ENCODE measurements at places on chromosomes 6 and 20. TPM values are rescaled to one million over a fixed set of nuclear protein-coding genes. Genes with fewer than 3 reads are reported as not detected.

The TP53INP2 gene
- total RNA-seq = 2.8 TPM

The ANGPT4 gene
- 0.02 TPM for total RNA-seq

The TMEM151B gene
- total RNA-seq = not detected

The AAR2 gene
- total RNA-seq = 50.1 TPM

The ANKRD66 gene
- total RNA-seq = not detected

The TASP1 gene
- total RNA-seq = 8.3 TPM

The SIRPD gene
- not detected for total RNA-seq

The KIF6 gene
- total RNA-seq = 2.9 TPM

The ASIP gene
- total RNA-seq = not detected

The PSORS1C1 gene
- 0.64 TPM for total RNA-seq

The SNAP25 gene
- 2.9 TPM for total RNA-seq

The METTL24 gene
- not detected for total RNA-seq

The C20orf202 gene
- total RNA-seq = not detected

The RNF39 gene
- 0.06 TPM for total RNA-seq

The SDCBP2 gene
- 1.1 TPM for total RNA-seq

DNA sequence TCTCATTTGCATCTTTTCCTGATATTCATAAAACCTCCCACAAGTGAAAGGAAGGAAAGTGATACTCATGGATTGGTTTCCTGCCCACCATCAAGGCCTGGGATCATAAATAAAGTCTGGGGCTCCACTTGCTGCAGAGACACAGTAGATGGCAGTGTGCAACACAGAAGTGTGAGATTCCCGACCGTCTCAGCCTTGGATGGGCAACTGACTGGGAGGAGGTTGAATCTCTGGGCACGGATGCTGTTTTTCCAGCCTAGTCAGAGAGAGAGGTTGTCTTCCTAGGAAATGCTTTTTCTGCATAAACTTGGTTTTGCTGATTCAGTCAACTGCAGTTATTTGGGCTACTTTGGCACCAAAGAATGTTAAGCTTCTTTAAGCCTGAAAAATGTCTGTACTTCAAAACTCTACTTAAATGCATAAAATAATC is 9.9 kb upstream of the RFPL4B start:
- DNase-seq = peak; percentile 79

DNA sequence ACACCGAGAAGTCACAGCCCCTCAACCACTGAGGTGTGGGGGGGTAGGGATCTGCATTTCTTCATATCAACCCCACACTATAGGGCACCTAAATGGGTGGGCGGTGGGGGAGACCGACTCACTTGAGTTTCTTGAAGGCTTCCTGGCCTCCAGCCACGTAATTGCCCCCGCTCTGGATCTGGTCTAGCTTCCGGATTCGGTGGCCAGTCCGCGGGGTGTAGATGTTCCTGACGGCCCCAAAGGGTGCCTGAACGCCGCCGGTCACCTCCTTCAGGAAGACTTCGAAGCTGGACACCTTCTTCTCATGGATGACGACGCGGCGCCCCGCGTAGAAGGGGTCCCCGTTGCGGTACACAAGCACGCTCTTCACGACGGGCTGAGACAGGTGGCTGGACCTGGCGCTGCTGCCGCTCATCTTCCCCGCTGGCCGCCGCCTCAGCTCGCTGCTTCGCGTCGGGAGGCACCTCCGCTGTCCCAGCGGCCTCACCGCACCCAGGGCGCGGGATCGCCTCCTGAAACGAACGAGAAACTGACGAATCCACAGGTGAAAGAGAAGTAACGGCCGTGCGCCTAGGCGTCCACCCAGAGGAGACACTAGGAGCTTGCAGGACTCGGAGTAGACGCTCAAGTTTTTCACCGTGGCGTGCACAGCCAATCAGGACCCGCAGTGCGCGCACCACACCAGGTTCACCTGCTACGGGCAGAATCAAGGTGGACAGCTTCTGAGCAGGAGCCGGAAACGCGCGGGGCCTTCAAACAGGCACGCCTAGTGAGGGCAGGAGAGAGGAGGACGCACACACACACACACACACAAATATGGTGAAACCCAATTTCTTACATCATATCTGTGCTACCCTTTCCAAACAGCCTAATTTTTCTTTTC is at the start of gene DCDC2:
Gene DCDC2 (minus strand): TSS at position 724 of the 883 bp plus-strand sequence. CDS start 309 bp downstream, at position 415.
- DNase-seq = no peak

GRCh38 chr6:109762166-109762565 is 71.1 kb downstream of the FIG4 start:
- DNase-seq = no peak

DNA sequence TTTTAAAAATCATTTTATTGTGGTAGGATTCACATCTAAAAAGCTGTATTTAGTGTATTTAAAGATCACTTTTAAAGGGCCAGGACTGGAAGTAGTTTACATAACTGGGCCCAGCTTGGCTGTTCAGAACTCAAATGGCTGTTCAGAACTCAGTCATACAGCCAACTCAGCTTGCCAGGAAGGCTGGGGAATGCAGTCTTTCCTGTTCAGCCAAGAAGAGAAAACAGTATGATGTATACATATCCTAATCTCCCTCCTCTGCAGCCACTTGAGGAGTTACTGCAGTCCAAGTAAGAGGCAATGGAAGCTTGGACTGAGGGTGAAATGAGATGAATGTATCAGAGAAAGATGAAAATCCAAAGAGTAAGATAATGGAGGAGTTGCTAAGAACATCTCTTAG is 24.6 kb downstream of the DSTN start:
- no peak for DNase-seq

- DNase-seq = no peak
Measured at GRCh38 chr6:111070105-111071005, 16.9 kb upstream of the SLC16A10 start.

GRCh38 chr6:2204272-2204671 is 41.1 kb downstream of the GMDS start:
- no peak for DNase-seq

GRCh38 chr6:68233623-68234022 is 401.5 kb upstream of the ADGRB3 start:
- DNase-seq = peak; percentile 41

DNA sequence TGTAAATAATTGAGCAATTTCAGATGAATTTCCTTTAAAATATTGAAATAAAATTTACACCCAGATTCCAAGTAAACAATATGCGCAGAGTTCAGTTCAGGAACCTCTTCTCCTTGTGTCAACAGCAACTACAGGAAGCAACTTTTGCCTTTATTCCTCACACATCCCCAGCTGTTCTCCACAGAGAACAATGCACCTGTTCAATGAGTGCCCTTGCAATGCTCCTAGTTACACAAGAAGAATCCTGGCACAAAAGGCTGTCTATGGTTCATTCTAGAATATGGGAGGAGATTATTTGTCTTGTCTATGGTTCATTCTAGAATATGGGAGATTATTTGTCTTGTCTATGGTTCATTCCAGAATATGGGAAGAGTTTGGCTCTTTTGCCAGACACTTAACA is 454.9 kb downstream of the BTBD3 start:
- no peak for DNase-seq

DNA sequence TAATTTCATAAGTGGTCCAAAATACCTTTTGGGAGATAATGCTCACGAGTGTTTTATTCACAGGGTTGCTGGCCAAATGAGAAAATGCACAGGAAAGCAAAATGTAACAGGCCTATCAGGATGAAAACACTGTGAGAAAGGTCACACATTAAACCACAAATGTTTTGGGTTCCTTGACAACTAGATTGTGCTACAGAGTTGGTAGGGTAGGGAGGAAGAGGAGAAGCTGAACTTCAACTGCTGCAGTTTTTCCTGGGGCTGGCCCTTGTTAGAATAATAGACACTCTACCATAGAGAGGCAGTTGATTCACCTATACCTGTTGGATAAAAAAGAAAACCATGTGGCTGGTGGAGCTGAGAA is 28.1 kb upstream of the PAQR8 start:
- DNase-seq = peak; percentile 28

DNA sequence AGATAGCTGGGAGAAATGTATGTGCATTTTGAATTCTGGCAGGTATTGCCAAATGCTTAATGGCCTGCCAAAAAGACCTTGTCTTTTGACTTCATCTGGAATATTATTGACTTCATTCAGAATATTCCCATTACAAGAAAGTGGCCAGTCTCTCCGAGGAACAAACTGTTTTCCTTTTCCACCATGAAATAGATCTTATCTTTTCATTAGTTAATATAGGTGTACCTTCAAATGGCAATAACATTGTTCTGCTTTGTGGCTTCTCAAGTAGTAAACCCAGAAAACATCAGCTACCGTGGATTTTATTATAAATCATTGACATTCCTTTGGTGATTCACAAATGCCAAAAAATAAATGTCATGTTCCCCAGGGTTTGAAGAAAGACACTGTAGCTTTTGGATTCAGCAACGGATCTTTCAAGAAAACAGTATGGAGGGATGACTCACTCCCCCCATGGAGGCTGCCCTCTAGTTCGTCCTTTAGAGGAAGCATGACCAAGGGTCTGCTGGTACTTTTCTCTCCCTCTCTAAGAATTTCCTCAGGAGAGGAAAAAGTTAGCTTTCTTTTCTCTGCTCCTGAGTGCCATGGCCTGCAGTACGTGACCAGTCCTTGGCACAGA is 1.1 kb upstream of the RNF182 start:
- peak; percentile 69 for DNase-seq

GRCh38 chr20:4120921-4121321 is 105.6 kb upstream of the RNF24 start:
- DNase-seq = no peak

GRCh38 chr6:117550618-117551242 is 51.6 kb downstream of the GOPC start:
- DNase-seq = no peak

DNA sequence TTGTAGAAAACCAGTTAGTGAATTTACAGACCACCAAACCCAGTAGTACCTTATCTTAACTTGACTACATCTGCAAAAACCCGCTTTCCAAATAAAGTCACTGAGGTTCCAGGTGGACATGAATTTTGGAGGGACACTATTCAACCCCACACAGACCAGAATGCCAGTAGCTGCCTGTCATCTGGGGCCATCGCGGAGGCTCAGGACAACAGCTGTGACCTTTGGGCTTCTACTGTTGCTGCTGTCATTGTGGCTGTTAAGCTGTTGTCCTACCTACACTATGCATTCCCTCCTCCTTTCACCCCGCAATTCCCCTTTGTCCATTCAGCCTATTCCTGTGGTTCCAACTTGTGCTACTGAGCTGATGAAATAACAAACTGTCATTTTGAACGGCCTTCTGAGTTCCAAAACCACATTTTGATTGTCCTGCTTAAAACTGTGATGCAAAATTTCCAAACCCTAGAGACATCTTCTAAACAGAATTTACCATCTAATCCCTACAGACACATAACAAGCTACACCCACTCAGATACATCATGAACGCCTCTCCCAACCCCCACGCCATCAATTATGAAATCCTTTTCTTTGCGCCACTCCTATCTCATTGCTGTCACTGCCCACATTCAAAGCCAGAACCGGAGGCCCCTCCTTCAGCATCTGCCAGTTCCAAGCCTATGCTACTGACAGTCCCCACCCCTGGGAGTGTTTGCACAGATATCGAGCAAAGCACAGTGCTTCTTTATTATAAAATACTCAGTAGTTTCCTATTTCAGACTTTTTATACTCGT is 125.0 kb downstream of the C6orf118 start:
- DNase-seq = no peak

- DNase-seq = peak; percentile 81
Measured at GRCh38 chr6:56683882-56684281, 41.2 kb upstream of the DST start.

- no peak for DNase-seq
Measured at GRCh38 chr20:53814060-53814459, 220.4 kb upstream of the ZNF217 start.

- DNase-seq = no peak
Measured at GRCh38 chr6:34035161-34035560, 110.7 kb downstream of the GRM4 start.

GRCh38 chr6:118912646-118913045 is 18.7 kb downstream of the ASF1A start:
- no peak for DNase-seq

GRCh38 chr20:50794181-50794845 is 548 bp upstream of the BCAS4 start:
- no peak for DNase-seq

- no peak for DNase-seq
Measured at GRCh38 chr20:60986506-60987156, 265.4 kb upstream of the CDH4 start.

GRCh38 chr6:7260291-7261031 is 52.5 kb downstream of the SSR1 start:
- DNase-seq = no peak

DNA sequence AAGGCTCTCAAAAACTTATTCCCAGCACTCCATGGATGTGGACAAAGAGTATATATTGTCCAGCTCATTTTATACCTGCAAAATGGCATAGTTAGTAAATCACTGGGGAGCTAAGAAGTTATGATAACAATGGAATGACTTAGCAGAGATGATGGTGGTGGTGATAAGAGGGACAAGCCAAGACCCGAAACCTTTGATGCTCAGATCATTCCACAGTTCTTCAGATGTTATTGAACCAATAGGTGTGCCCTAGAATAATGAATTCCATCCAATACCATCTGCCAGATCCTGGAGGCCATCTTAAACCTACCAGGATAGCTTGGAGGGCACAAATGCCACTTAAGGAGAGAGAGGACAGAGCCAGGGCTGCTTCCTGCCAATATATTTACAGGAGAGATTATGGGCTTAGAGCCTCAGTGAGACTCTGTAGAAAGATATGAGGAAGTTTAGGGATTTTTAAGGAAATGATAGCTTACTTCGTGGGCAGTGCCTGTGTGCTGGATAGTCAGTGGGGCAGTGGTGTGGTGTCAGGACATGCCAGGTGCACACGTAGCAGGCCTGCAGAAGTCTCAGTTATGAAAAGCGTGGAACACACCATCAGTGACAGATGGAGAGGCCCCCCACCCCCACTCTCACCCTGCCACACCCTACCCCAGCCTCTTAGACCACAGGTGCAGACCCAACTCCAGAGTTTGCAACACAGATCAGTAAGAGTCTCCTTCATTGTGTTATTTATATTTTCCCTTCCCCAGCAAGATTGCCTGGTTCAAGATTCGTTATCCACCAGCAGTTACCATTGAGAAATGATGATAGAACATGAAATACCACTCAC is 209.7 kb upstream of the SUPT3H start:
- no peak for DNase-seq

DNA sequence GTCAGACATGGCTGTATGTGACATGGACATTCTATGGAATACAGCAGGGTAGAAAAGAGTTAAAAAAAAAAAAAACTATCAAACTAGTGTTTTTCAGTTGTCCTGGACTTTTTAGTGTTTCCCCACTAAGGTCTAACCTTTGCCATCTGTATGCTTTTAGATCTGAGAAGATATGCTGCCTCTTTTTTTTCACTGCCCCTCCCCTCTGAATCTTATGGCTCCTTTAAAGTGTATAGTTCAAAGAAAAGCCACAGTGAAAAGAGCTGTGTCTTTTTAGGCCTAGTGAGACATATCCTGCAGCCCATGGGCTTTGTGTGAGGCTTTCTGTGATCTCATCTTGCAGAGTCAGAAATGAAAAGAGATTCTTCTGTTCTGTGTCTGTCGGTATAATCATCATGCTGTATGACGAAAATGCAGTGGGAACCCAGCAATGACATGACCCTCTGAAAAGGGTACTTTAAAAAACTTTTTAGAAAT is 29.3 kb downstream of the ADGRG6 start:
- DNase-seq = peak; percentile 40

DNA sequence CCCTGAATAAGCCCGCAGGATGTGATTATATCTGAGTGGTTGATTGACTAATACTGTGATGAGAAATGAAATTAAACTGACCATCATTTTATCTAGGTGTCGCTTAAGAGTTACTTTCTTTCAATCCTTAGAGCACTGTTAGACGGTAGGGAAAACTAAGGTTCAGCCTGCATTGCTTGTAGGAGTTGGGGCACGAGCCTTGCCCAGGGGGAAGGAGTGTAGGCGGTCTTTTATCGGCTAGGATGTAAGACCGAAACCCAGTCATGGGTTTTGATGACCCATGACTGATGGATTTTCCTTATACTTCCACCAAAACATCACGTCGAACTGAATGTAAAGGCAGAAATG is 392 bp upstream of the TASP1 start:
- DNase-seq = no peak
